Stimulated activated CD8-positive, alpha-beta memory T cell treated with anti-CD3 and anti-CD28 coated beads, Interleukin-2, amount 100 ng/mL, for 48 hours (primary cell): ENCODE measurements at places on chromosomes 4 and X.

GRCh38 chr4:94486372-94486801 is 34.6 kb downstream of the PDLIM5 start:
- DNase-seq = no peak

- DNase-seq = no peak
These were observed 173.5 kb downstream of the NPFFR2 start for GRCh38 chr4:72205298-72205697.

GRCh38 chr4:176883108-176883550 is 90.4 kb upstream of the VEGFC start:
- DNase-seq = no peak

DNA sequence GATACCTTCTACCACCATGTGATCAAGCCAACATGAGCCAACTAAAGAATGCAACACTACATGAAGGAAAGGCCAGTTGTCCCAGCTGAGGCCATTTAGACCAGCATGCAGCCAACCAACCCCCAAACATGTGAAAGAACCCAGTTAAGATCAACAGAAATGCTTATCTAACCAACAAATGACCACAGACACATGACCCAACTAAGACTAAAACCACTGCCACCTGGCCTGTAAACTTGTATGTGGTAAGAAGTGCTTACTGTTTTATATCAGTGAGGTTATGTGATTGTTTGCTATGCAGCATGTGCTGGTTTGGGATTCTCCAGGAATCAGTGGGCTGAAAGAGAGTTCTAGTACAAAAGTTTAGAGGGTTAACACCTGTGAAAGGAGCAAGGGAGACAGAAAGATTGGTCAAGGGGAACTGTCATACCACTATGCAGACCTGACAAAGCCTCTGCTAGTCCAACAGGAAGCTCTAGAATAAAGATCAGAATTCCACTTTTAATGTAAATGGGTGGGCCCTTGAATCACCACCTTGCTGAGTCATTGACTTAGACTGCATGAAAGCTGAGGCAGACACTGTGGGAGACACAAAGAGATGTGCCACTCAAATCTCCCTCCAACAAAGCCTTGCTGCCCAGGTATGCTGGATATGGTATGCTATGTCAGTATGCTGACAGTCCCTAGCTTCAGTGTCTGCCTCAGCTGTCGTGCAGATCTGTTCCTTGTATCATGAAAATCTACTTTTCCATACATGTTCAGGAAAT is 6.1 kb upstream of the SH3D19 start:
- DNase-seq = no peak

GRCh38 chrX:32137525-32137924 is 1065.7 kb upstream of the FTHL17 start:
- DNase-seq = no peak

DNA sequence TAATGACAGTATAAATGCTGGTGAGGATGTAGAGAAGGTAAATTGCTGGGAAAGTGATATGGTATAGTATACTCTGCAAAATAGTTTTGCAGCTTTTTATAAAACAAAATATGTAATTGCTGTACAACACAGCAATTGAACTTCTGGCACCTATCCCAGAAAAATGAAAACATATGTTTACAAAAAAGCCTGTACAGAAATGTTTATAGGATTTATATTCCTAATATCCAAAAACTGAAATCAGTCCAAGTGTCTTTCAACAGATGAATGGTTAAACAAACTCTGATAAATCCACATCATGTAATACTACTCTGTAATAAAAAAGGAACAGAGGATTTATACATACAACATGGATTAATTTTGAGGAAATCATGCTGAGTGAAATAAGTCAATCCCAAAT is 198.4 kb upstream of the ACTRT1 start:
- no peak for DNase-seq

DNA sequence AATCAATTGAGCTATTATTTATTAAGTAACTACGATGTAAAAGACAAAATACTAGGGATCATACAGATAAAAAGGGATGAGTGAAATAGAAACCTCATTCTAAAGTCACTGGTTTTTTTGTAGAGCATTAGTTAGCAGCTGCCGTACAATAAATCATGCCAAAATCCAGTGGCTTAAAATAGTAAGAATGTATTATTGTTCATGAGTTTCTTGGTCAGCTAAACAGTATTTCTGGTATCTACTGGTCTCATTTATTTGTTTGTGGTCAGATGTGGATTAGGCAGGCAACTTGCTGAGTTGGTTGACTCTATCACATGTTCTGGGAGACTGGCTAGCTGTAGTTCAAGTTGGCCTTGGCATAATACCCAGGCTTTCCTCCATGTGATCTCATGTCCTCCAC is 667.3 kb downstream of the GALNTL6 start:
- DNase-seq = no peak
